Aorta (tissue), 5 donors: ENCODE measurements at places on chromosomes 7 and 10.

DNA sequence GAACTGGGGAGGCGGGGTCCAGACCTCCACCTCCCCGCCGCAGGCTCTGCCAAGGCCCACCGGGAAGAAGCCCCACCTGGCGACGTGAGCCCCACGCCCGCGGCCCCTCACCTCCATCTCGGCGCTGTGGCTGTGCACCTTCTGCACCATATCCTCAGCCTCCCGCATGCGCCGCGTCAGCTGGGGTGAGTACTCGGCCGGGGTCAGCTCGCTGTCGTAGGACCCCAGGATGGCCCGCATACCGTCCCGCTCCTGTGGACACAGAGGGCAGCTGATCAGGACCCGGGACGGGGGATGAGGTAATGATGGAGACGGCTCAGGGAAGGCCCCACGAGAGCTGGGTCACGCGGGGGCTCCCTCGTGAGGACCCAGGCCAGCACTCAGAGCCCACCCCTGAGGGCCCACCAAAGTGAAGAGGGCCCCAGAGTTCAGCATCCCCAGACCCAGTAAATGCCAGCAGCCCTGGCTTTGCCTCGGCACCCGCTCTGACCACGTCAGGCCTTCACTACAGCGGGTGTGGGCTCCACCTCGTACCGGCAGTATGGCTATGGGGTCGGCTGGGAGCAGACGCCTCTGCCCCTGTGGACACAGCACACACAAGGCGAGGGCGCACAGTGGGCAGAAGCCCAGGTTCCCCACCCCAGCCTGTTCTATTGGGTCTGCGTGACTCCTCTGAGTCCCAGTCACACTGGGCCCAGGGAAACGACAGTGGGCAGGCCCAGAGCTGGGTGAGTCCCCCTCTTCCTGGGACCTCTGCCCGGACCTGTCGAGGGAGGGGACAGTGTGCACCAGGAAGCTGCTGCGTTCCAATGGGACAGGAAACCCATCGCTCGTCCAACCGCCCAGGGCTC is 218.1 kb downstream of the MAD1L1 start:
- no peaks in the 10 kb centered on the region for H3K4me1 ChIP-seq
- H3K27ac ChIP-seq, result no peak overlapping the region
- H3K4me3 ChIP-seq, result no peak overlapping the region

DNA sequence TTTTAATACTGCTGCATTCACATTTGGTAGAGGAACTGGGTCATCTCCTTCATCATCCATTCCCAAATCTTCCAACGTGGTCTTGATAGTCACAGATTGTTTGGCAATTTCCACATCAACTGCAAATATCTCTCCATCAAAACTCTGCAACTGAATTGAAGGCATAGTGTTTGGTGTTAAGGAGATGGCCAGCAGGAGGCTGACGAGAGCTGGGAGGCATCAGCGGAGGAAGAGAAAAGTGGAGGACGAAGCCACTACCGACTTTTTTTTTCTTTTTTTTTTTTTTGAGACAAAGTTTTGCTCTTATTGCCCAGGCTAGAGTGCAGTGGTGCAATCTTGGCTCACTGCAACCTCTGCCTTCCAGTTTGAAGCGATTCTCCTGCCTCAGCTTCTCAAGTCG is 205.0 kb upstream of the KCTD7 start:
- H3K4me3 ChIP-seq, result no peak overlapping the region
- no peak overlapping the region for H3K27ac ChIP-seq
- no peaks in the 10 kb centered on the region for H3K27me3 ChIP-seq
- no peaks in the 10 kb centered on the region for H3K4me1 ChIP-seq
- no peaks in the 10 kb centered on the region for H3K36me3 ChIP-seq
- DNase-seq, result no peak

- H3K4me3 ChIP-seq, result no peak overlapping the region
- peaks cover 2% of the 10 kb centered on the region for H3K36me3 ChIP-seq
- no peak for DNase-seq
- no peak overlapping the region for H3K27ac ChIP-seq
- H3K4me1 ChIP-seq, result no peaks in the 10 kb centered on the region
- no peaks in the 10 kb centered on the region for H3K27me3 ChIP-seq
These were observed 100.5 kb downstream of the FGFR2 start for GRCh38 chr10:121497513-121498470.

DNA sequence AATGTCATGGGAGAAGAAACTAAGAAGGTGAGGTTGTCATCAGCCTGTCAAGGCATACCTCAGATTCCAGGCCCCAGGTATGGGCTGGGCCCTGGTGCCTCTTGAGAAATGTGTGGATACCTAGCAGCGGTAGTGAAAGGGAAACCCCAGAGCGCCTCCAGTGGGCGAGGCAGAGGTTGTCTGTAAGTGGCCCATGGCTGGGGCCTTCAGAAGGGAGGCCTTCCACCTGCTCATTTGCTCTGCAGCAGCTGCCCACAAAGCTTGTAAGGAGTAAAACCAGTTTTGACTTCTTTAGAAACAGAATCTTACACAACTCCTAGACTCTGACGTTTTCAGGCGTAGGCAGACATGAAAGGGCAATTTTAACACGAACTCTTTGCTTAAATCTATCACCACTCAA is 509.9 kb downstream of the PARD3 start:
- peaks cover 2% of the 10 kb centered on the region for H3K36me3 ChIP-seq
- DNase-seq, result no peak
- H3K4me3 ChIP-seq, result no peak overlapping the region
- no peak overlapping the region for H3K27ac ChIP-seq

DNA sequence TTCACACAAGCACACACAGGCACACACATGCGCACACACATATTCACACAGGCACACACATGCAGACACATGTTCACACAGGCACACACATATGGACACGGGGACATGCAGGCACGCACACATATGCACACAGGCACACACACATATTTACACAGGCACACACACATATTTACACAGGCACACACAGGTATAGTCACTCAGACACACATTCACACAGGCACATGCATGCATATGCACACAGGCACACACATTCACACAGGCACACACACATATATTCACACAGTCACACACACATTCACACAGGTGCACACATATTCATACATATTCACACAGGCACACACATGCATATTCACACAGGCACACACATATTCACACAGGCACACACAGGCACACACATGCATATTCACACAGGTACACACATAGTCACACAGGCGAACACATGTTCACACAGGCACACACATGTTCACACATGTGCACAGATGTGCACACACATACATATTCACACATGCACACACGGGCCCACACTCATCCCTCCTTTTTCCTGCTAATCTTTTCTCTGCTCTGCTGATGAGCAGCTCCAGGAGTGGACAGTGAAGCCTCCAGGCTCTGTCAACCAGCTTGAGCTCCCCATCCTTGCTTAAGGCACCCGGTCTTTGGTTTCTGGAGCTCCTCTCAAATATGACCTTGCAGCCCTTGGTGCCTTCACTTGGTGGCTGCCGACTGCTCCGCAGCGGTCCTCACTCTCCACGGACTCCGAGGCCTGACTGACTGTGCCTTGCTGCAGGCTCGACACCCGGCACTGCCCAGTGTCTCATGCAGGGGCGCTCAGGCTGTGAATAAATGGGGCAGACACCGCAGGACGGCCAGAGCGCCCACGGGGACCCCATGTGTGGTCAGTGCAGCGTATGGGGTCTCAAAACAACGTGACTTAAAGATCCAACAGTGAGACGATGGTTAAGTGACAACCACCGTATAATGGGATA is 581.2 kb upstream of the MGMT start:
- no peaks in the 10 kb centered on the region for H3K36me3 ChIP-seq
- H3K4me1 ChIP-seq, result no peaks in the 10 kb centered on the region
- H3K27ac ChIP-seq, result no peak overlapping the region
- DNase-seq, result no peak
- H3K4me3 ChIP-seq, result no peak overlapping the region

GRCh38 chr10:22662733-22663330 is 51.5 kb downstream of the PIP4K2A start:
- H3K4me1 ChIP-seq, result peaks cover 3% of the 10 kb centered on the region
- H3K4me3 ChIP-seq, result no peak overlapping the region
- no peaks in the 10 kb centered on the region for H3K36me3 ChIP-seq
- H3K27ac ChIP-seq, result no peak overlapping the region

GRCh38 chr7:53426145-53426750 is 390.8 kb downstream of the POM121L12 start:
- H3K36me3 ChIP-seq, result no peaks in the 10 kb centered on the region
- H3K4me3 ChIP-seq, result no peak overlapping the region
- DNase-seq, result no peak
- no peak overlapping the region for H3K27ac ChIP-seq
